ENCODE measurements at places on chromosomes 12 and 14. TPM values are rescaled to one million over a fixed set of nuclear protein-coding genes. Genes with fewer than 3 reads are reported as not detected.

GRCh38 chr12:103181366-103182152 lies 224.1 kb downstream of the ASCL1 start:
- DNase-seq, result no peak

- DNase-seq, result no peak
Measured at GRCh38 chr12:107431942-107432341, 253.7 kb upstream of the PWP1 start.

DNA sequence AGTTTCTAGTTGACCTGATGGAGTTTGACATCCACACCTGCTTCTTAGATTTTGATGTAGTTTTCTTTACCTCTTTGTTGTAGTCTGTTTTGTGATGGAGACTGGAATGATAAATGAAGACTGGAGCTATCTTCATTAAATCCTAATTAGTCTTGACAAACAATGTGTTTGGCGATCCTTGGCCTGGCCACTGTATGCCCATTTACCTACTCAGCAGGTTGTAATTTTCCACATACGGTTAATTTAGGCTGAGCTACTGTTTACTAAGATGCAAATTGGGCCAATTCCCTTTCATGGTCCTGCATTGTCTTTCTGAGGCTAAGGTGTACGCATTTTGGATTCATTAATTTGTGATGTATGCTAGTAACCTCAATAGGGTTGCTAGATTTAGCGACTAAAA lies at the start of gene TAS2R7:
Gene TAS2R7, minus strand, starts transcription at position 41 of the 400 bp plus-strand sequence. CDS start 57 bp downstream, outside the sequence.
- DNase-seq, result no peak

The CCDC177 gene
- total RNA-seq, result not detected
